ENCODE measurements at places on chromosomes 1 and 21. TPM values are rescaled to one million over a fixed set of nuclear protein-coding genes. Genes with fewer than 3 reads are reported as not detected.

Gene SPATA45
- total RNA-seq, result not detected

Gene NBPF1
- total RNA-seq, result 11.7 TPM

Gene TESK2
- total RNA-seq, result 1.5 TPM

Gene NRDC
- 149 TPM for total RNA-seq

Gene OR10J4
- total RNA-seq, result not detected

Gene CNIH3
- 1.2 TPM for total RNA-seq

Gene SPRR2A
- total RNA-seq, result not detected

All from Right ventricle myocardium superior (tissue), 1 donor.